ENCODE measurements at places on chromosomes 2 and 18.
A peak's percentile ranks its signal among the peaks of the same experiment; 100 is the strongest.

DNA sequence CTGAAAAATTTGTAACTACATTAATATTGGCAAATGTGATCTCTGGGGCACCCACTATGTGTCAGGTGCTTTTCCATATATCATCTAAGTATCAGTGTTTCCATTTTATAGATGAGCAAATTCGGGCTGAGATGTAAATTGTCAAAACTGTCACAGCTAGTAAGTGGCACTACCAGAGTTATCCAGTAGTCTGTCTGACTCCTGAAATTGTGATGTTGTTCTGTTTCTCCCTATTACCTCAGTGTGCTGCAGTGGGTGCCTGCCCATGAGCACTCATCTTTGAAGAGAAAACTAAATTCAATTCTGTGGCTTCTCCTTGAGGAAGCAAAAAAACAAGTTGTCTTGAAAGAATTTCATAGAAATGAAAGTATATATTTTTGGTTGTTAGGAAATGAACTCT lies 467.4 kb upstream of the FANCL start:
- H3K4me3 ChIP-seq: no peak overlapping the region
- H3K4me1 ChIP-seq: no peaks in the 10 kb centered on the region
- no peak overlapping the region for H3K27ac ChIP-seq
- H3K36me3 ChIP-seq: no peaks in the 10 kb centered on the region
- no peak for DNase-seq

- no peaks in the 10 kb centered on the region for H3K27me3 ChIP-seq
- H3K27ac ChIP-seq: no peak overlapping the region
- H3K36me3 ChIP-seq: peaks cover 50% of the 10 kb centered on the region
- no peak for DNase-seq
These were observed 18.3 kb downstream of the SFT2D3 start for GRCh38 chr2:127719301-127720218.

DNA sequence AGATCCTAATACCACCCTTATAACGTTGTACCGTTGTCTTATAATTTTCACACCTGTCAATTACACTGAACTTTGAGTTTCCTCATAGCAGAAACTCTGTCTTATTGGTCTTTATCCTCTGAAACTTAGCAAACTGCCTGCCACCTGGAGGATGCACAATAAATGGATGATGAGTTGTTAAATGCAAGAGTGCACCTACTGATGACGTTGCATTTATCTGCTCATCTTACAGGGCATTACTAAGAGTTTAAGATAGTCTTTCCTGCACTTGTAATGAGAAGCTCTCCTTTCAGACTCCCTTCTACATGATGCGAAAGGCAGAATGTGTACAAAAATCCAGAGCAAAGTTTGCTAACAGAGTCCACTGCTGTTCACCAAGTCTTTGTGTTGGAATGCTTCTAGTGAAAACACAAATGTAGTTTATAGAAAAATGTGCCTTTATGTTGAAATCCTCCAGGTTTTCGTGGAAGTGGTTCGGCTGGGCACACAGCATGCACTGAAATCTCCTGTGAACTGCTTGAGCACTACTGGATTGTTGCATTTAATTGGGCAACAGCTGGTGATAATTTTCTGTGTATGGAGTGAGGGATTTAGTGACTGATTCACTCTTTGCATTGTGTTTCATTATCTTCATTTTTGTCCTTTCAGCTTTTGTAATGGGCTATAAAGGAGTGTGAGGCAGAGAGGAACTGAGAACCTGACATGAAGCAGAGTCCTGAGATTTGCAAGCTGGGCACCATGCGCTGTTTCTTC lies 665.8 kb upstream of the ID2 start:
- no peaks in the 10 kb centered on the region for H3K36me3 ChIP-seq
- no peak for DNase-seq
- no peaks in the 10 kb centered on the region for H3K27me3 ChIP-seq
- no peak overlapping the region for H3K27ac ChIP-seq

DNA sequence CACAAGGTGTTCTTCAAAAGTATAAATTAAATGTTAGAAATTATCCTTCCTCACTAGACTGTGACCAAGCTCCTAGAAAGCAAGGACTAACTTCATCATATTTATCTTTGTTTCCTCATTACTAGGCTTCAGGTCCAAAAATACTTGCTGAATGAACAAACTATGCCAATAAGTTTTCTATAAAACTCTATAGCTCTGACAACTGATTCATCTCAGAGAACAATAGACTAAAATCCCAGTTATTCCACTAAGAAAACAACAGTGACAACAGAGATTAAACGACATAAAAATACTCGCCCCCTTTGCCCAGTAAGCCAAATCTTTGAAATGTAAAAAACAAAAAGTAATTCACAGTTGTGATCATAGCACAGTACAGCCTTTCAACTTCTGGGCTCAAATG lies 13.6 kb downstream of the TLK1 start:
- no peak for DNase-seq
- H3K36me3 ChIP-seq: peaks cover 12% of the 10 kb centered on the region
- no peaks in the 10 kb centered on the region for H3K27me3 ChIP-seq
- H3K4me1 ChIP-seq: peaks cover 38% of the 10 kb centered on the region

DNA sequence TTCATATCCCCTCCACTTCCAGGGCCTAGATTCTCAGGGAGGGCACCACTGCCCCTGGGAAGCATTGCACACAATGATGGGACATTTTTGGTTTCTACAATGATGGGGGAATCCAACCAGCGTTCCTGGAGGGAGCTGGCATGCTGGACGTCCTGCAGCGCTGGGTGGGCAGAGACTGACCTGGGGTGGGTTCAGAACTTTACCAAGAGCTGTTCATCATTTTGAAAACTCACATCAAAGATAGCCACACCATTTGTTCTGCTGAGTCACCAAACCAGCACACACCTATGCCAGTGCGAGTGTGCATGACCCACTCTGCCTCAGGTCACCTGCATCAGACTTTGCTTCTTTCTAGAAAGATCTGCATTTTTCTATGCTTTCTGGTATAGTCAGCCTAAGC lies 14.1 kb upstream of the ARMC9 start:
- H3K36me3 ChIP-seq: no peaks in the 10 kb centered on the region
- H3K27ac ChIP-seq: no peak overlapping the region
- peaks cover 2% of the 10 kb centered on the region for H3K27me3 ChIP-seq
- no peak for DNase-seq
- H3K4me1 ChIP-seq: peaks cover 10% of the 10 kb centered on the region
- no peak overlapping the region for H3K4me3 ChIP-seq

DNA sequence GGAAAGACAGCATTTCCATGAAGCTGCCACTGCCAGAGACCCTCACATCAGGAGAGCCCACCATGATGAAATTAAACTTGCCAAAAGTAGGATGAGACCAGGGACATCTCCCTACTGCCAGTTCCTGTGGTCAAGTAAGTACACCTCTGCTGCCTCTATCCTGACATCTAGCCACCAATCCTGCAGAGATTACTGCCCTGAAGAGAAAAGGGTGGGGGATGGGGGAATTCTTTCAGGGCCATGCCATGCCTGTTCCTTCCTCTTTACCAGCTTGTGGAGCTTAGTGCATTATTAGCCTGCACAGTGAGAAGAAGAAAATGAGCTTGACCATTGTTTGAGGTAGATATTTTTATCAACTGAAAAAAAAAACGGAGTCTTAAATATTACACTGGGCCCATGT lies 397.2 kb upstream of the CDH2 start:
- no peak overlapping the region for H3K4me3 ChIP-seq
- no peaks in the 10 kb centered on the region for H3K36me3 ChIP-seq
- H3K4me1 ChIP-seq: no peaks in the 10 kb centered on the region
- no peak overlapping the region for H3K27ac ChIP-seq
- no peaks in the 10 kb centered on the region for H3K27me3 ChIP-seq

GRCh38 chr2:226715347-226715990 lies 84.2 kb downstream of the IRS1 start:
- H3K4me1 ChIP-seq: no peaks in the 10 kb centered on the region
- H3K27ac ChIP-seq: no peak overlapping the region
- no peak for DNase-seq
- peaks cover 3% of the 10 kb centered on the region for H3K27me3 ChIP-seq
- H3K36me3 ChIP-seq: no peaks in the 10 kb centered on the region

GRCh38 chr2:69693059-69693774 lies 48.7 kb upstream of the ANXA4 start:
- peaks cover 4% of the 10 kb centered on the region for H3K27me3 ChIP-seq
- DNase-seq: peak; percentile 47
- peaks cover 71% of the 10 kb centered on the region for H3K4me1 ChIP-seq
- H3K4me3 ChIP-seq: peak overlapping the region; percentile 2
- H3K36me3 ChIP-seq: no peaks in the 10 kb centered on the region
- peak overlapping the region; percentile 94 for H3K27ac ChIP-seq

DNA sequence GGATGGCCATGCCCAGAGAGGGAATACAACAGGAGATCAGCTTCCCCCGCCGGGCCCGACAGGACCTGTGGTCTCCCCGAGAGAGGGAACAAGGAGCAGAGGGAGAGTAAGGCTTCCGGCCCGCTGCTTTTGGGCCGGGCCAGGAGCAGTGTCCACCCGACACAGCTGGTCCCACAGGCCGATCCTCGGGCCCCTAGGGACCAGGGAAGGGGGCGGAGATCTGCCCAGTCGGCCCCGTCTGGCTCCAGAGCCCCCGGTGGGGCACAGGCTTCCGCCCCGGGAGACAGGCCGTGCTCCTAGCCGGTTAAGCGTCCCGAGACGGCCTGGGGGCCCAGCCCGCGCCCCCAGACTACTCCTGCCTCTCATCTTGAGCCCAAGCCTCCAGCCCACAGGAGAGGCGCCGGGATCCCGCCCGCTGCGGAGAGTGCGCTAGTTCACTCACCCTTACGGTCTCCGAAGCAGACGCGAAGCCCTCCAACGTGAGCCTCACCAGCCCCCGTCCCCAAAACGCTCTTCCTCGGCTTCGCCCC lies at the start of gene MCFD2:
Gene MCFD2 (minus strand): TSS at position 526 of the 530 bp plus-strand sequence. CDS start 6,635 bp downstream, outside the sequence.
- peak within 1 kb of the TSS; percentile 64 for H3K27ac ChIP-seq
- peaks cover 47% of the 10 kb centered on the region for H3K4me1 ChIP-seq
- peak within 1 kb of the TSS; percentile 94 for H3K4me3 ChIP-seq
- peaks cover 15% of the 10 kb centered on the region for H3K36me3 ChIP-seq
- no peak for DNase-seq
- peaks cover 8% of the 10 kb centered on the region for H3K27me3 ChIP-seq

DNA sequence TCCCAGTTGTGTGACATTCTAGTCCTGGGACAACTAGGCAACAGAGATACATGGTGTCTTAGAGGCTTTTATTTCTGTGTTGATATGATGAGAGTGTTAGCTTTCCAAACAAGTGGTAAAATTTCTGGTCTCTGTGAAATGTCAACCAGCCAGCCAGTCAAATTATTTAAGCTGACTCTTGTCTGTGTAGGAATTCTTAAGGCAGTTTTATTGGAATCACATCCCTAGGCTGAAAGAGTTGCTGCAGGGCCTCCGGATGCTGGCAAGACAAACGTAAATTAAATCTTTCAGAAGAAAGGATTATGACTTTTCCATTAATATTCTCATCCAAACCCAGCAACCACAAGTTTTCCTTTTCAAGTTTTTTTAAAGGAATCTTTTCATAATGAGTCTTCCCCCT lies 44.6 kb downstream of the SERPINB7 start:
- peaks cover 3% of the 10 kb centered on the region for H3K4me1 ChIP-seq
- H3K27me3 ChIP-seq: peaks cover 12% of the 10 kb centered on the region
- no peak overlapping the region for H3K4me3 ChIP-seq
- H3K27ac ChIP-seq: no peak overlapping the region

GRCh38 chr2:184596819-184597411 lies 1.4 kb upstream of the ZNF804A start:
- no peak for DNase-seq
- no peaks in the 10 kb centered on the region for H3K36me3 ChIP-seq
- H3K27me3 ChIP-seq: peaks cover 39% of the 10 kb centered on the region
- H3K27ac ChIP-seq: no peak overlapping the region
- H3K4me1 ChIP-seq: peaks cover 9% of the 10 kb centered on the region
- H3K4me3 ChIP-seq: no peak overlapping the region

DNA sequence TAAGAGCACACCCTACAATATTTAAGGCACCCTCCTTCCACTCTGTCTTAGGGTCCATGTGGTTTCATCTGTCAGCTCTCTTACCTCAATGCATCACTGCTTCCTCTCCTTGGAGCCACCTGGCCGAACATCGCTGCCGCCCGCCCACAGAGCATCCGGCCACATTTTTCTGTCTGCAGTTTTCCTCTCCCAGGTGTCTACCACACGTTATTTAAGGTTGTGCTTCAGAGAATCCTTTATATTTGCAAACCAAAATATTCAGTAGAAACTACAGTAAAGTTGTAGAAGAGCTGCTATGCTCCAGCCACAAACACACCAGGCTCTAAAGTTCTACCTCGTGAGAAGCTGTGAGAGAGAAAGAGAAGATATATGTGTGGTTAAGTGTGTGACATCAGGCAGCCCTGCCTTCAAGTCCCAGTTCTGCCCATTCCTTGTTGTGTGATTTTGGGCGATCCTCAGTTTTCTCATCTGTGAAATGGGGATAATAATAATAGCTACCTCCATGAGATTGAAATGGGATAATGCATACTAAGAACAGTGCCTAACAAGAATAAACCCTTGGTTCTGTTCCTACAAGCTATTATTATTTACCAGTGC lies 4.9 kb upstream of the STK17B start:
- peaks cover 38% of the 10 kb centered on the region for H3K36me3 ChIP-seq
- H3K4me3 ChIP-seq: peak overlapping the region; percentile 67
- no peaks in the 10 kb centered on the region for H3K27me3 ChIP-seq
- DNase-seq: peak; percentile 92
- peaks cover 78% of the 10 kb centered on the region for H3K4me1 ChIP-seq

GRCh38 chr2:38740851-38741731 lies 10.1 kb downstream of the SRSF7 start:
- peak overlapping the region; percentile 49 for H3K27ac ChIP-seq
- DNase-seq: no peak
- peaks cover 57% of the 10 kb centered on the region for H3K4me1 ChIP-seq
- H3K4me3 ChIP-seq: no peak overlapping the region
- H3K36me3 ChIP-seq: peaks cover 77% of the 10 kb centered on the region

GRCh38 chr2:144663207-144663606 lies 143.3 kb upstream of the ZEB2 start:
- H3K4me1 ChIP-seq: peaks cover 2% of the 10 kb centered on the region
- H3K27me3 ChIP-seq: peaks cover 11% of the 10 kb centered on the region
- DNase-seq: no peak
- no peak overlapping the region for H3K27ac ChIP-seq
- no peaks in the 10 kb centered on the region for H3K36me3 ChIP-seq
- no peak overlapping the region for H3K4me3 ChIP-seq

- peaks cover 5% of the 10 kb centered on the region for H3K27me3 ChIP-seq
- no peak for DNase-seq
- peaks cover 32% of the 10 kb centered on the region for H3K4me1 ChIP-seq
- H3K36me3 ChIP-seq: peaks cover 7% of the 10 kb centered on the region
- H3K4me3 ChIP-seq: peak overlapping the region; percentile 86
These were observed 587 bp upstream of the MTIF2 start for GRCh38 chr2:55269645-55269990.

- no peak overlapping the region for H3K27ac ChIP-seq
- no peaks in the 10 kb centered on the region for H3K27me3 ChIP-seq
- no peaks in the 10 kb centered on the region for H3K36me3 ChIP-seq
- no peak overlapping the region for H3K4me3 ChIP-seq
- no peaks in the 10 kb centered on the region for H3K4me1 ChIP-seq
These were observed 26.7 kb downstream of the GPC1 start for GRCh38 chr2:240462073-240462706.

GRCh38 chr2:146634230-146635097 lies 1210.4 kb upstream of the ACVR2A start:
- no peak overlapping the region for H3K4me3 ChIP-seq
- H3K4me1 ChIP-seq: no peaks in the 10 kb centered on the region
- no peaks in the 10 kb centered on the region for H3K27me3 ChIP-seq
- no peaks in the 10 kb centered on the region for H3K36me3 ChIP-seq
- no peak for DNase-seq

GRCh38 chr2:143452817-143453451 lies 323.7 kb downstream of the ARHGAP15 start:
- peaks cover 48% of the 10 kb centered on the region for H3K36me3 ChIP-seq
- H3K4me1 ChIP-seq: peaks cover 26% of the 10 kb centered on the region

GRCh38 chr2:169285531-169286235 lies 76.7 kb downstream of the LRP2 start:
- no peaks in the 10 kb centered on the region for H3K36me3 ChIP-seq
- peaks cover 2% of the 10 kb centered on the region for H3K27me3 ChIP-seq
- no peak overlapping the region for H3K4me3 ChIP-seq
- H3K27ac ChIP-seq: no peak overlapping the region
